ENCODE measurements at places on chromosomes 7 and 10.
A peak's percentile ranks its signal among the peaks of the same experiment; 100 is the strongest.

DNA sequence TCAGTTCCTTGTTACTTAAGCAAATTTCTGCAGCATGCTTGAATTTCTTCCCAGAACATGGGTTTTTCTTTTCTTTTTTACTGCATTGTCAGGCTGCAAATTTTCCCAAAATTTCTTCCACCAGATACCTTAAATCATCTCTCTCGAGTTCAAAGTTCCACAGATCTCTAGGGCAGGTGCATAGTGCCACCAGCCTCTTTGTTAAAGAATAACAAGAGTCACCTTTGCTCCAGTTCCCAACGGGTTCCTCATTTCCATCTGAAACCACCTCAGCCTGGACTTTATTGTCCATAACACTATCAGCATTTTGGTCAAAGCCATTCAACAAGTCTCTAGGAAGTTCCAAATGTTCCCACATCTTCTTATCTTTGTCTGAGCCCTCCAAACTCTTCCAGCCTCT is 389.2 kb downstream of the NXPH1 start:
- DNase-seq: no peak

DNA sequence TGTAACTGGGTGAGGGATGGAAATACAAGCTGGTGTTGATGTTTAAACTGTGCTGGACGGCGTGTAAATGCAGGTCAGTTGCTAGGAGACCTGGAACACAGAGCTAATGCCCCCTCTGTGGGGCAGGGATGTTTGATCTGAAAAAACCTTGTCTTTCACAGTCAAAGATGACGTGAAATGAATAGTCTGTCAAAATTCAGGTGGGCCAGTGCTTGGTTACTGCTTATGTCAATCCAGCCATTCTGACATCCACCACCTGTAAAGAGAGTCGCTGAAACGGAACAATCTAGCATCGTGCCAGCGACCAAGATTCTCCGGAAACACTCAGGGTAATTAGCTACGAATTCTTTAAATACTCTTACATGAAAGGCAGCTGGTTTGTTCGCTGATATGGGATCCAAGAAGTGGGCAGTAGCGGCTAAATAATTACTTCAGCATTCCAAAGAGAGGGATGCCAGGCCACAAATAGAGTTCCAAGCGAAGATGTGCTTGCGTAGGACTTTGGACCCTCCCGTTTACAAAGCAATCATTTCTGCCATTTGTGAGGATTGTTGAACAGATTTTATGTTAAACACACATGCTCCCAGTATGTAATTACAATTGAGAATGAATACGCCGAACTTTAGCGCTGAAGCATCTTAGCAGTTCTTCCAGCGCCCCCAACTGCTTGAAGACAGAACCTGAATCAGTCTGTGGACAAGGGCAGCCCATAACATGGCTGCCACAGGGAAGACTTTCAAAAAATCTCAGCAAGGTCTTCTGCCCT is 7.3 kb upstream of the ASB4 start:
- no peak for DNase-seq

- no peak for DNase-seq
These were observed 59.3 kb upstream of the NMT2 start for GRCh38 chr10:15227611-15228372.

DNA sequence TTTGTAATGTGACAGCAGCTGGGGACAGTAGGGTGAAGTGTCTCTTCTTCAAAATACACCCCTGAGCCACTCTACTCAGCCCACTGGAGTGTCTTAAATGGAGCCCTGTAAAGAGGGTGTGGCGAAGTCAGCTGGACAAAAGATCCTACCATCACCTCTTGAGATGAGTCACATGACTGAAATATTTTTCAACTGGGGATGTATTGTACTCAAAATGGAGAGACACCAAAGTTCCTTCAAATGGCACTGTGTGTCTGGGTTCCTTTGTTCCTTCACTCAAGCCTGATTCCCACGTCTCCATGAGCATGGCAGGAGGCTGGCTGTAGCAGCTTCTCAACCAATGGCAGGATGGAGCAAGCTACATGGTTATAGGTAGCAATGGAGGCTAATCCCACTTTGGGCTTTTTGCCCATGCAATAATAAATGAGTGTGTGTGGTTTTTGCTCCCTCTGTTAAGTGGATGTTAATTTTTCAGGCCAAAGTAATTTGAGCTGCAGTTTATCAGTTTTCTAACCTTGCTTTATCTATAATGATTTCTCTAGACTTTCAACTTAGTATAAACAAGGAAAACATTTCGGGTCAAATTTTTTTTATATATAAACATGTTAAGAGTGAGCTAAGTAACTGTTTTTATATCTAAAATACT is 68.2 kb downstream of the CLEC2L start:
- DNase-seq: no peak

- DNase-seq: peak; percentile 53
These were observed 2.3 kb downstream of the HKDC1 start for GRCh38 chr10:69222157-69223027.

- no peak for DNase-seq
These were observed 28.8 kb upstream of the ICA1 start for GRCh38 chr7:8290645-8291308.

GRCh38 chr10:59433720-59434428 is 71.5 kb upstream of the FAM13C start:
- no peak for DNase-seq

DNA sequence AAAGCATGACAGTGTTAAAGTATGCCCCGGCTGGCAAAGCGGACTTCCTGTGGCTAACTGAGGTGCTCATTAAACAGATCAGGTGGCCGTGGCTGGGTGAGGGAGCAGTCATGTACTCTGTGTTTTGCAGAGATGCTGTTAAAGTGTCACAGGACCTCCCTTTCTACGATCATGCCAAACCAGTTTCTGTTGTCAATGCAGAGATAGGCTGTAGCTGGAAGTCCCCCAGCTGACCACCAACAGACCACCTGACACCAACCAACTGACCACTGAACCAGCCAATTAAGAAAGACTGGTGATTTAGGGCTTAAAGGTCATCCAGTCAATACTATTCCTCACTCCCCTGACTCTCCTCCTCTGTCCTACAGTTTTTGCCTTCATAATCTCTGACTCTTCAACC is 431.1 kb upstream of the LRGUK start:
- DNase-seq: no peak

DNA sequence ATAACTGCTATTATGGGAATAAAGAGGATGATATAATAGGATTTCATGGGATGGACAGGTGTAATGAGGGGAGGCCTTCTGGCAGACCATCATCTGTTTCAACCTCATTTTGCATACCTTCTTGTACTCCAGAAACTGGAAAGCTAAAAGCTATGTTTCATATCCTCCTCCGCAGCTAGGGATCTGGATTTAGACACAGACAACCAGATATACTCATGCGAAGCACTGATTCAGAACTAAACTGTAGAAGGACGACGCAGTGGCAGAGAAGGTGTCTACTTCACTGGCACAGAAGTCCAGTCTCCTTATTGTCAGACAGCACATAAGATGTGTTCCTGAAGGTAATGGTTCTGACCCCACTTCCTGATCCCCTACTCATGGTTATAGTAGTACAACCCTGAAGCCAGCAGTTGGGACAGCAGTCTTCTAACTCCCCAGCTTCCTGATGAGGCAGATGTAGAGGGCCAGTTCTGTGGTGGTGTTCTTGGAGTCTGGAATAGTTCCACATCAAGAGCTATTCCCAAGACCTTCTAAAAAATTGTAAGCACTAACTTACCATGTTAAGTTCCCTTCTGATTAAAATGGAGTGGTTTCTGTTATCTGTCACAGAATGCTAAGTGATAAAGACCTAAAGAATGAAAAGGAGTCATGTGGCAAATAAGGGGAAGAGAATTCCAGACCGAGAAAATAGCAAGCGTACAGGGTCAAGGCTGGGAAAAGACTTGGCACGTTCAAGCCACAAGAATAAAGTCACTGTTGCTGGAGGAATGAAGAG is 550.3 kb downstream of the GRM8 start:
- no peak for DNase-seq

DNA sequence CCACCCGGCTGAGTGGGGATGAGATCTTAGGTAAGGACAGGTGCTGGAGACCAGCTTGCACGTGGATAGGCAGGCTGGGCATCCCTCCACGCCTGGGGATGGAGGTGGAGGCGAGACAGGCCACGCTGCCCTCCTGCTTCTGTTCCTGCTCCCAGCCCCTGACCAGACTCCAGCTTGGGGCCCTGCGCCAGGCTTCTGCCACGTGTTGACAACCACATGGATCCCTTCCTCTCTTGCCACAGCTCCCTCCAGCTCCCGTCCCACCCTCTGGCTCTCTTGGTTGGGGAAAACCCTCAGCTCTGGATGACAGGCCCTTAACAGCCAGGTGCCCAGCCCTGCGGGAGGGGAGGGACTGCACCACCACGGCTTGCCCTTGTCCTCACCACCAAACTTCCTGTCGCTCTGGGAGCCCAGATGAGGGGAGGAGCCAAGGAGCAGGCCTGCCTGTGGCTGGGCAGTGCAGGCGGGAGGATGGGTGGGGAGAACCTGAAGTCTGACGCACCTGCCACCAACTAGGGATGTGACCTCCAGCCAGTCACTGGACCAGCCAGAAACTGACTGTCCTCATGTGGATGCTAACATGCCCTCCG is 36.0 kb downstream of the KCNH2 start:
- DNase-seq: no peak

DNA sequence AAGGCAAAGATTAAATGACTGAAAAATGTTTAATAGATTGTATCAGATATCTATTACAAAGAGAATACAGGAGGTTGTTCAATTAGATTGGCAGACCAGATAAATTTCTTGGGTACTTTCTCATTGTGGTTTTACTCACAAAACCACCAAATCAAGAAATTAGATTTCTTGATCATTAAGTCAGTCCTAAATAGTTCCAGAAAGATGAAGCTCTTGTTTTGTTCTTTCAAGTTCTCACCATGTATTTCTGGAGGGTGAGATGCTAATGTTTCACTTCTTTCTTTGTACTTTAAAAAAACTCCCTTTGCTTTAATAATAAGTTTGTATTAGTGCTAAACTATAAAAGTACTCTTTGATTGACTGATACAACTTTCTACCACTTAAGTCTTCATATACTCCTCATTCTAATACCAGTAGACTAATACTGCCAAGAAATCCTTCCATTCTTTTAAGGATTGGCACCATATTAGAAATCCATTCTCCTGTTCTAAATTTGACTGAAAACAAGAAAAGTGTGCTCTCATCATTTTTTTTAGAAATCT is 69.4 kb downstream of the RNF133 start:
- no peak for DNase-seq

GRCh38 chr10:117272195-117273076 is 31.5 kb downstream of the SLC18A2 start:
- DNase-seq: no peak

DNA sequence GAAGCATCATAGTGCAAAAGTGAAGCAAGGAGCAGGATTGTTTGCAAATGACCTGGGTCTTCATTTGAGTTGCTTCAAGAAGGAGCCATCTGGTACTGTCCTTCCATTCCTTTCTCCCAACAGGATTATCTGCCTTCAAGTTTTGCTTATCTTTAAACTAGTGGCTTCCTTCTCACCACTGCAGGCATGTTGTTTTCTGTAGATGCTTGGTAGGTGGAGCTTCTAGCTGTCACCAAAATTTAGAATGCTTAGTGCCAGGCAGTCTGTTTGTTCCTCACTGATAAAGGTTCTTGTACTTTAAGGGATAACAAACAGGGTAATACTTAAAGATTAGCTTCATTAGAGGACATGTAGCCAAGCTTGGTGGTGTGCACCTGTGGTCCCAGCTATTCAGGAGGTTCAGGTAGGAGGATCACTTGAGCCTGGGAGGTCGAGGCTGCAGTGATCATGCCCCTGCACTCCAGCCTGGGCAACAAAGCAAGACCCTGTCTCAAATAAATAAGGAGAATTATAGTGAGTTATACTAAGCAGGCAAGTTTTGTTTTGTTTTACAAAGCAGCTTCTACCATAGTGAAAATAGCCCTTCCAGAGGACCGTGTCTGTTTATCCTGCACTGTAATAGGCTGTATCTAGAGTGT is 5.7 kb downstream of the ARL5B start:
- DNase-seq: no peak

DNA sequence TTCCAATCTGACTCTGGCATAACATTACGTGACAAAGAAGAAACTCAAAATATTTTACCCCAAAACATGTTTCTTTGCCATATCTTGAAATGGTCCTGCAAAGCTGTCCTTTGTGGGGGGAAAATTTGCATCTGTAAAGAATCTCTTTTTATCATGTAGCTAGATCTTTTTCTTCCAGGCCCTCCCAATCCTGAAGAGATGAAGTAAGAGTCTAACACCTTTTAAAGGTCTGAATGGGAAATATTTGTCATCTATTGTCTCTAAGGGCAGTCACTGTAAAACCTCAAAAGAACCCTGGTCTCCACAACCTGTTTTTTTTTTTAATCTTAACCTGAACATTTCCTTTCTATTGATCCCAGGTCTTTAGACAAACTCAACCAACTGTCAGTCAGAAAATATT is 8.6 kb downstream of the OR2AE1 start:
- no peak for DNase-seq

Measured in HTR-8/SVneo (cell line).